NCI-H187 (cell line): ENCODE measurements at places on chromosomes 13 and 19.
A peak's percentile ranks its signal among the peaks of the same experiment; 100 is the strongest.

DNA sequence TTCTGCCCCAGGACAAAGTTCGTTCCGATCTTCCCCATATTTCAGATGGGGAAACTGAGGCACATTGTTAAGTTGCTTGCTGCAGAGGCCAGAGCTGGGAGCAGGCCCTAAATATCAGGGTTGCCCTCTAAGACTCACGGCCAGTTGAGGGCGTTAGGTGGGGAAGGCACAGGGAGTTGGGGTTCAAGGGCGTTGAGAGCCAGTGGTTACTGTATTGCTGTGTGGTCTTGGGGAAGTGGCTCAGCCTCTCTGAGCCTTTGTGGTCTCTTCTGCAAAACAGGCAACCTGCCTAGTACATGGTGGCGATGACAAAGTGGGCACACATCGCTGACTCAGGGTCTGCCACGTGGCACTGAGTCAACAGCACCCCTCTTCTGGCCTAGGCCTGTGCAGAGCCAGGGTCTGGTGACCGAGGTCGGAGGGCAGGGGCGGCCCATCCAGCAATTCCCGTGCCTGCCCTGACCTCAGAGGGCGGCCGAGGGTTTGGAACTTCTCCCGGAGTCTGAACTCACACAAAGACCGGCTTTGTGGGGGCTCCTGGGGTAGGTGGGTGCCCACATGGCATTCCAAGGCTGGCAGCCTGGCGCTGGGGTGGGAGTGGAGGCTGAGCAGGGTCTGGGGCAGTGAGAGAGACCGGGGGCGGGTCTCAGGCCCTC, 10.2 kb downstream of the TNFAIP8L1 start:
- DNase-seq: no peak

- no peak for DNase-seq
Measured at GRCh38 chr13:73505376-73505890, 446.6 kb downstream of the KLF5 start.

GRCh38 chr19:18297308-18297707, 15.9 kb upstream of the JUND start:
- no peak for DNase-seq

GRCh38 chr19:38850976-38851621, 1.3 kb upstream of the HNRNPL start:
- DNase-seq: no peak

GRCh38 chr13:52454459-52454819, 839 bp upstream of the CKAP2 start:
- DNase-seq: peak; percentile 72

DNA sequence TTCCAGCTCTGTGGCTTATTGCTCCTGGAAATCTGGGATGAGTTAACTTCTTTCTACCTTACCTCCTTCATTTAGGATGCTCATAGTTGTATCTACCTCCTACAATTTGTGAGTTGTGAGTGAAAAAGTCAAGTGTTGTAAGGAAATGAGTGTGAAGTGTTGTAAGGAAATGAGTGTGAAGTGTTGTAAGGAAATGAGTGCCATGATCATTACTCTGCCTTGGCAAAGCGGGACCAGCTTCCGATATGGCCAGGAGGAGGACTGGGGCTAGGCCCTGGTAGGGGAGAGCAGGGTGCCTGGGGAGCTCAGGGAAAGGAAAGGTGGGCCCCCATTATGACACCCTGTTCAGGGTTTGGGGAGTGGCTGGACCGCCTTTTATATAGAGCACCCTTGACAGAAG, 435.2 kb downstream of the FGF9 start:
- no peak for DNase-seq

DNA sequence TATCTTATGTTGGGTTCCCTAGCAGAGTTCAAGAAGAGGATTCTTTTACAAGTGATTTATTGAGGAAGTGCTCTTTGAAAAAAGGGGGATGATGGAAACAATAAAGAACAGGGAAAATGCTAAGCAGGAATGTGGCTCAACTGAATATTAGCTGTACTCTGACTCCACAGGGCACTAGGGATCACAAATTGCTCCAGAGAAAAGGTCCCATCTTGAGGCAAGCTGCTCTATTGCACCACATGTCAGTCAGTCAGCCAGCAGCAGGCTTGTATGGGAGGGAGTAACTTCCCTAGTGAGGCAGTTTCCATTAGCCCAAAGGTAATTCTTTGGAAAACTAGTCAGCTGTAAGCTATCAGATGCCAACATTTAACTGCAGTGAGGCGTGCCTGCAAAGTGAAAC, 73.3 kb upstream of the FNDC3A start:
- DNase-seq: no peak

DNA sequence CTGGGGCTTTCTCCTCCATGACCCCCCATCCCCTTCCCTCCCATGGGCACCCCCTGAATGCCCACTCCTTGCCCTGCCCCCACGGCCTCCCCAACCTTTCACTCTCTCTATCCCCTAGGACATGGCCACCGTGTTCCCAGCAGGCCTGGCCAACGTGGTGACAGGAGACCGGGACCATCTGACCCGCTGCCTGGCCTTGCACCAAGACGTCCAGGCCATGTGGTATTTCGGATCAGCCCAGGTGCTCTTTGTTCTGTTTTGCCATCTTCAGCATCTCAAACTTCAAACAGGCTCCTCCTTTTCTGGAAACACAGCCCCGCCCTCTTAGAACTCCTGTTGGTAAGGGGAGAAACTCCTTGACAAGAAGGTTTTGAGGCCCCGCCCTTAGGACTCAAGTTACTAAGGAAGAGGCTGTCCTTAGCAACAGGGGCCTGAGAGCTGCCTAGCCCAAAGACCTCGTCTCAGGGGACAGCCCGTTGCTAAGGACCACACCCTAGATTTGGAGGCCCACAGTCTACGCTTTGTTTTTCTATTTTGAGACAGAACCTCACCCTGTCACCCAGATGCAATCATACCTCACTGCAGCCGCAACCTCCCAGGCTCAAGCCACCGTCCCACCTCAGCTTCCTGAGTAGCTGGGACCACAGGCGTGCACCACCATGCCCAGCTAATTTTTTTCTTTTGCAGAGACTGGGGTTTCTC, 5.1 kb upstream of the FLT3LG start:
- DNase-seq: peak; percentile 89

GRCh38 chr13:43698758-43699157, 88.0 kb downstream of the ENOX1 start:
- DNase-seq: no peak

DNA sequence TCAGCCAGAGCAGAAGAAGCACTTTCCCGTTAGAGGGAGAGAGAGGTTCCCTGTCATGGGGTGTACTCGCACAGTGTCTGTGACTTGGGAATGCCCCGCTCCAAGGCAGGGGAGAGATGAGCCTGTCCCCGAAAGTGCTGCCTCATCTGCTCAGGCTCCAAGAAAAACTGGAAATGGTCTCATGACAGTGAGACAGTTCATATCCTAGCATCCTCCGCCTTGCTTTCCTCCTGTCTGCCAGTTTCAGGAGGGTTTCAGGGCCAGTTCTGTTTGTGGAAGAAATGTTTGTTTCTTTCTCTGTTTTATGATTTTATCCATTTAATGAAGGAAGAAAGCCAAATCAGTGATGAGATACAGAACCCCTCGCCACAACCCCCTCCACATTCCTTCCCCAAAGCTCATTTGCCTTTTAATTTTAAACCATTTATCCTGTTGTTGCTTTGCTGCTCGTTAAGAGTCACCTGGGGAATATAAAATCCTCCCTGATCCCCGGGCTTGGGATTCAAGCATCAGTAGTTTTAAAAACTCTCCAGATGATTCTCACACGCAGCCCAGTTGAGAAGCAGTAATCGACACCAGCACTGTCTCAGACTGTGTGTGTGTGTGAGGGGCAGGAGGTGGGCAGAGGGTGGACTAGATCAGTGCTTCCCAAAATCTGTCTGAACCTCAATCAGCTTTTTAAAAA, 144.6 kb upstream of the UBL3 start:
- DNase-seq: no peak

GRCh38 chr13:81442904-81443303, 1102.0 kb upstream of the SPRY2 start:
- DNase-seq: no peak

- no peak for DNase-seq
Measured at GRCh38 chr19:41554907-41555306, 21.1 kb upstream of the CEACAM21 start.

- DNase-seq: no peak
Measured at GRCh38 chr13:95624020-95624419, 20.5 kb downstream of the DZIP1 start.

- no peak for DNase-seq
Measured at GRCh38 chr13:32001154-32001768, 30.3 kb upstream of the FRY start.

GRCh38 chr13:19664481-19665230, 31.2 kb downstream of the MPHOSPH8 start:
- DNase-seq: no peak

DNA sequence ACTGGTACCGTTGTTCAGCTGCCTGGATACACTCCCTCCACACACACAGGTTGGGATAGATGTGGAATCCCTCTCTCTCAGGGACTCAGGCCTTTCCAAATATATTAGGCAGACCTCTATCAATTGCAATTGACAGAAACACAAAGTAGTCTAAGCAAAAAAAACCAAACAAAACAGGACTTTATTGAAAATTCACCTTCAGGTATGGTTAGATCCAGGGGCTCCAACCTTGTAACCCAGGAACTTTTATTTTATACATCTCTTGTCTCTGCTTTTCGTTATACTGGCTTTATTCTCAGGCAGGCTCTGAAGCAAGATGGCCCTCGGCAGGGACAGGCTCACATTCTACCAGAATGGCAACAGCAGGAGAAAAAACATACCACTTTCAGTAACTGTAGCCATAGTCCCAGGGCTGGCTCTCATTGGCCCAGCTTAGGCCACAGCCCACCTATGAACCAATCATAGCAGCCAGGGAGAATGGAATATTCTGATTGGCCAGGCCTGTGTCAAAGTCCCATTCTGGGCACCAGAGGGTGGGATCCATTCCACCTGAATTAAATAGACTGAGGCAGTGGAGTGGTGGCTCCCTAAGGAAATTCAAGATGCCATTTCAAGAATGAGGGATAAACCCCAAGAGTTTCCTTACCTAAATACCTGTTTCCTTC, 13.1 kb upstream of the CEACAM19 start:
- DNase-seq: no peak

DNA sequence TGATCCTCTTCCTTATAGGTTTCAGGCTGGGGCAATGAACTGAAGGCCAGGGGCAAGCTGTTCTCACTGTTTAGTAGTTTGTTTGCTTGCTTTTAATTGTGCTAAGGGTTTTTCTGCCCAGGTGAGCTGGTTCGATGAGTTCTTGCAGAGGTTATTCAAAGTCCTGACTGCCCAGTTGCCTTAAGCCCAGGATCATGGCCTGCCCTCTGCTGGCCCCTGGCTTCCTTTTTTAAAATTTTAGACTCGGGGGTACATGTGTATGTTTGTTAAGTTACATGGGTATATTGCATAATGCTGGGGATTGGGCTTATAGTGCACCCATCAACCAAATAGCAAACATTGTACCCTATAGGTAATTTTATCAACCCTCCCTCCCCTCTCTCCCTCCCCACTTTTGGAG, 65.7 kb downstream of the ZNF536 start:
- DNase-seq: no peak

- no peak for DNase-seq
Measured at GRCh38 chr19:46913198-46913851, 52.5 kb downstream of the ARHGAP35 start.

- no peak for DNase-seq
Measured at GRCh38 chr13:64052521-64052920, 2636.9 kb upstream of the PCDH20 start.
